ENCODE measurements at places on chromosomes 13 and 19.

- no peak for DNase-seq
Measured at GRCh38 chr13:32895296-32895695, 120.9 kb upstream of the KL start.

DNA sequence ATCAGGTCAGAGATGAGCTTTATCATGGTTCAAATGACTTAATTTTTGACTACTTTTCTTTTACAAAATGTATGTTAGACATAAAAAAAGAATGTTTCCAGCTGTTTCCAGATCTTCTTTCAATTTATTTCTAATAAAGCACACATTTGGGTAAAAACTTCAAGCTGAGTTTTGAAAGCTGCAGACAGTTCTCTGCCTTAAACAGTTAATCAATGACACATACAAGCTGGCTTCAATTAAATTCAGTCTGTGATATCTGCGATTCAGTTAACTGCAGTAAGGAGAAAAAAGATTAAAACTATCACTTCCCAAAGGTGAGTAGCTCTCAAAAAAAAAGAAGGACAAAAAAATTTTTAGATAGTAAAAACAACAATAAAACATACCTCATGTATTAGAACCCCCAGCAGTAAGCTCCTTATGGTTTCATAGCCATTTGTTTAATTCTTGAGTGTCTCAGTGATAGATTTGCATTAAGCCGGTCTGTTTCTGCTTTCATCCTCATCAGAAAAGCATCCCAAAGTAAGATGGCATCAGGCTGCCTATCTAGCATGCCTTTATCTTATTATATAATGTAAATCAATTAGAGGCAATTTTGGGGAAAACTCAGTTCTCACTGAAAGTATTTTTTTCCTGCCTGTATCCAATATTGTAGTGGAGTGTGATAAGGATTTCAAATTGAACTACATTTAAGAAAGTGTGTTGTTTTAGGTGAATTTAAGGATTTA is 81.8 kb upstream of the STARD13 start:
- no peak for DNase-seq

DNA sequence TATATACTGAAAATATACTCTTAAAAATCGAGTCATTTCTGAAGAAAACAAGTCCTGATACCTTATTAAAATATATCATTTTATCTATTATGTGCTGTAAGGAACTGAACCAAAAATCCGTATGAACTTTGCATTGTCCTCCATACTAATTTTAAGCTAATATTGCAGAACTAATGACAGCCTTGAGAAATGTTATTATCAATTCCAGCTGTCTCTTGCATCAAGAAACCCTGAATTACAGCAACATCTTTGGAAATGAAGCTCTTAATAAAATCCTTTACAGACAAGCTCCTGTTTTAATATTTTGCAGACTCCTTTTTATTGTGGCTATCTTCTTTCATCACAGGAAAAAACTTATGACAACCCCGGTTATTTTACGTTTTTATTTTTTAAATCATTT is 1335.3 kb downstream of the EFNB2 start:
- DNase-seq, result no peak

DNA sequence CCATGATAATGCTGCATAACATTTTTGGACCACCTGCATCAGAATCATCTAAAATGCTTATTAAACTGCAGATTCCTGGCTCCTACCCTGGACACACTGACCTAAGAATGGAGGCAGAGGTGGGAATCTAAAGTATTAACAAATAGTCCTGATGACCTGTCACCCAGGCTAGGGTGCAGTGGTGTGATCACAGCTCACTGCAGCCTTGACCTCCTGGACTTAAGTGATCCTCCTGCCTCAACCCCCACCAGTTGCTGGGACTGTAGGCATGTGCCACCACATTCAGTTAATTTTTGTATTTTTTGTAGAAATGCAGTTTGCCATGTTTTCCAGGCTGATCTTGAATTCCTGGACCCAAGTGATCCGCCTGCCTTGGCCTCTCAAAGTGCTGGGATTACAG is 43.3 kb downstream of the LMO7 start:
- no peak for DNase-seq

DNA sequence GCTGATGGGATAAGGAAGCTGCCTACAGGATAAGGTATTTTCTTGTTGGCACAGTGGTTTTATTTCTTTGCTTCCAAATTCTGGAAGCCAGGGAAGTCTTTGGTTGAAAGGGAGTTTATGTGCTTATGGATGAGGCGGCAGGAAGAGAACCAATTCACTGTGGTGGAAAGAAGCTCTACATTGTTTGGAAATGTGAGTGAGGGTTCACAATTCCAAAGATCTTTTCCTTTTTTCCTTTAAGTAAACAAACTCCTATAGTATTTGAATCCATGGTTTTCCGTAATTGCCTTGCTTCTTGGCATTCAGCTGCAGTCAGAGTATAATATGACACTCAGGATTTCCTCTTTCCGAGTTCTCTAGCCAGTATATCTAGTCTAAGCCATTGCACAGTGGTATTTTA is 86.2 kb downstream of the TEX29 start:
- DNase-seq, result no peak

- DNase-seq, result no peak
Measured at GRCh38 chr13:32265726-32266125, 49.4 kb downstream of the ZAR1L start.

DNA sequence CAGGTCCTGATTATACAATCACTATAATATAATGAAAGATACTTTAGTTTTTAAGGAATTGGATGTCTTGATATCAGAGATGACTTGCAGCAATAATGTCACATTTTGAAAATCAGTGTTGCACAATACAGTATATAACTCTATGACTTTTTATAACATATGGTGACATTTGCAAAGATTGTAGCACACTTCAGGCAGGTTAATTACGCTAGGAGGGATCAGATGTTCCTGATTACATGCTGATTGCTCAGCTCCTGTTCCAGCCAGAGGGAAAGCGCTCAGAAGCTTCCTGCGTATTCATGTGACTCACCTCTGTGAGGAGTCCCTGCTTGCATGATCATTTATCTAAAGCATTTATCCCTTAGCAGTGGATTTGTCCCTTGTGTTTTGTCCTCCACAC is 265.6 kb downstream of the GPC5 start:
- DNase-seq, result no peak

DNA sequence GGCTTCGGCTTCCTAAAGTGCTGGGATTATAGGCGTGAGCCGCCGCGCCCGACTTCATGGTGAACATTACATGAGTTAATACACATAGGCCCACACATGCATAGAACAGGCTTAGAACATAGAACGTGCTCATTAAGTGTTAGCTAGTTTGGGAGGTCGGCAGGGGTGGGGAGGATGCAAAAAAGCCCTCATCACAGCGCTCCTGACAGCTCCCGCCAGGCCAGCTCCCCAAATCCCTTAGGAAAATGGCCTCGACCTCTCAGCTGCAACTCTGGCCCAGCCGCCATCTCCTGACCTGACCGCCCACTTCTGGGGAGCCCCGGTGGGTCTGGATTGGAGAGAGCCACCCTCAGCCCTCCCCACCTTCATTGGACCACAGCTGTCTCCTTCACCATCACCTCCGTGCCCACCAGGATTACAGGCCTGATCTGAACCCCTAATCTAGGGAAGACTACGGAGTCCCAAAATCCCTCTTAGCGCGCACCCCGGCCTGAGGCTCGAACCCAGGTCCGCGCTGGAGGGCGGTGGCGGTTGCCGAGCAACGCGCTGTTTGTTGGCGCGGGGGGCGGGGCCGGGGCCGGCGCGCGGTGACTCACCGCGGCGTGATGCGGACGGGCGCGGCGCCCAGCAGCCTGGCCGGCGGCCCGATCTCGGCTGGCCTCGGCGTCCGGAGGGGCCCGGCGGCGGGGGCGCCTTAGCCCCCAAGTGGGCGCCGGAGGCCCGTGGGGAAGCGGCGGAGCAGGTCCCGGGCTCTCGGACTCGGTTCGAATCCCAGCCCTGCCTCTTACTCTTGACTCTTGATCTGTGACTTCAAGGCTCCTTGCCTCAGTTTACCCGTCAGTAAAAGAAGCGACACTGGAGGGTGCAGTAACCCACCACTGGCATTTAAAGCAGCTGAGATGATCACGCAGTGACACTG is 26.7 kb upstream of the NANOS3 start:
- DNase-seq, result no peak

DNA sequence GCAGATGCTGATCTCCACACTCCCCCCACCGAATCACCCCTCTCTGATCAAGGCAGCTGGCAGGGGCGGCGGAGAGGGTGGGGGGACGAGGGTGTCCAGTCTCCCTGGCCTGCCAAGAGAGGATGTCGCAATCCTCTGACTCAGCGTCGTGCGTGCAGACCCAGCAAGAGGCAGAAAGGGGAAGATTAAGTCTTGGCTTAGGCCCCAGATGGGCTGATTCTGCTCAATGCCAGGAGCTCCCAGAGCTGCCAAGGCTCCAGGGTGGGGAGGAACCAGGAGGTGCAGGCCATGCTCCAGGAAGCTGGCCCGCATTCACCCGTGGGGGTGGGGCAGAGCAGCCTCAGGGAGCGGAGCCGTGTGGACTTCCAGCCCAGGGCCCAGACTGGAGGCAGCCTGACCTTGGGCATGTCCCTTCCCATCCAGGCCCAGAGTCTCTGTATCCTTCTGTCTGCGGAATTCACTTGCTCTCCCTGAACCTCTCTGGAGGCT is 6.6 kb upstream of the BCL3 start:
- DNase-seq, result peak; percentile 100

DNA sequence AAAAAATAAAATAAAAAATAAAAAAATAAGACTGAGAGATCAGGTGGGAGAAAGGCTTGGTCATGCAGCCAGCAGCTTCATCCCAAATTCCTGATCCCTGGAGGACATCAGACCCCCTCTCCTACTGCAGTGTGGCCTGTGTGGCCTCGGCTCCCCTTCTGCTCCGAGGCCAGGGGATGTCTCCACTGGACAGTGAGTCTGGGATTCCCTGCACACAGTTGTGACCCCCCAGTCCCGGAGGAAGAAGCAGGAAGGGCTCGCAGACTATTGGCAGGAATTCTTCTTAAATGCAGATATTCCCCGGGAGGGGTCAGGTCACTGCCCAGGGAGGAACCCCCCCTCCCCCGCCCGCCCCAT is 41.9 kb downstream of the ZNF627 start:
- no peak for DNase-seq

GRCh38 chr13:97140611-97141010 is 81.5 kb upstream of the MBNL2 start:
- DNase-seq, result no peak

- no peak for DNase-seq
Measured at GRCh38 chr13:45490068-45490467, 25.3 kb downstream of the COG3 start.

GRCh38 chr19:31356587-31357314 is 7.5 kb upstream of the TSHZ3 start:
- no peak for DNase-seq

- no peak for DNase-seq
Measured at GRCh38 chr19:9941231-9941630, 4.9 kb upstream of the OLFM2 start.

GRCh38 chr19:57978586-57979289 is 4.4 kb upstream of the C19orf18 start:
- no peak for DNase-seq

DNA sequence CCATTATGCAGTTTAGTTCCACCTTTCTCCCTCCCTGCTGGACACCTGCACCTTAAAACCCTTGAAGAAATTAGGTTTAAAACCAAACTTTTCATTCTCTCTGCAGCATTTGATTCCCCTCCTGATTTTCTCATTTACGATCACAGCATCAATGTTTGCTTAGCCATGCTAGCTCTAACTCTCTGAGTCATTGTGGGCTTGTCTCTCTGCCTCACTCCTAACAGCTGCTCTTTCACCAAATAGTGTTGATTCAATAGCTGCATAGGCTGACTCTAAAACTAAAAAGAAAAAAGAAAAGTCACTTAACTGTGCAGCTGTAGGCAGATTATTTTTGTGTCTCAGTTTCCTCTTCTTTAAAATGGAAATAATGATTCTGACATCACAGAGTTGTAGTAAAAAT is 1124.9 kb downstream of the DIAPH3 start:
- DNase-seq, result no peak

- DNase-seq, result peak; percentile 40
Measured at GRCh38 chr13:35978607-35979316, 152.4 kb downstream of the DCLK1 start.

DNA sequence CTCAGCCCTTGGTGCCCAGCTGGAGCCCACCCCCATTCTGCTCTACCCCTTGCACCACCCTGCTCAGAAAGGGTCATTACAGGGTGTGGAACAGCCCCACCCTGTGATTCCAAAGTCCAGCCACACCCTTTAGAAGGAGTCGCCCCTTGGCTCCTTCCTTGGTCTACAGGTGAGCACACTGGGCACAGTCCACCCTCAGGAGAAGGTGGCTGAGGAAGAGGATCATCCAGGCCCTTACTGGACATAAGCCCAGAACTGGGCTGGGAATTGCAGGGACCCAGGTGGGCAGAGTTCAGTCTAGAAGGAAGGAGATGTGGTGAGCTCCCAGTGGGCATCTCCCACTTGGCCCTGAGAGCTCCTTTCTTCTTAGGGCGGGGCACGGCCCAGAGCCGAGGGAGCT is 8.6 kb downstream of the SLC46A3 start:
- DNase-seq, result no peak

- no peak for DNase-seq
Measured at GRCh38 chr19:16470541-16470910, 1.2 kb downstream of the EPS15L1 start.

GRCh38 chr19:51387924-51388389 is at the start of gene LIM2:
Gene LIM2 (minus strand): TSS chr19:51387974. CDS start chr19:51387443, 531 bp downstream.
- no peak for DNase-seq

DNA sequence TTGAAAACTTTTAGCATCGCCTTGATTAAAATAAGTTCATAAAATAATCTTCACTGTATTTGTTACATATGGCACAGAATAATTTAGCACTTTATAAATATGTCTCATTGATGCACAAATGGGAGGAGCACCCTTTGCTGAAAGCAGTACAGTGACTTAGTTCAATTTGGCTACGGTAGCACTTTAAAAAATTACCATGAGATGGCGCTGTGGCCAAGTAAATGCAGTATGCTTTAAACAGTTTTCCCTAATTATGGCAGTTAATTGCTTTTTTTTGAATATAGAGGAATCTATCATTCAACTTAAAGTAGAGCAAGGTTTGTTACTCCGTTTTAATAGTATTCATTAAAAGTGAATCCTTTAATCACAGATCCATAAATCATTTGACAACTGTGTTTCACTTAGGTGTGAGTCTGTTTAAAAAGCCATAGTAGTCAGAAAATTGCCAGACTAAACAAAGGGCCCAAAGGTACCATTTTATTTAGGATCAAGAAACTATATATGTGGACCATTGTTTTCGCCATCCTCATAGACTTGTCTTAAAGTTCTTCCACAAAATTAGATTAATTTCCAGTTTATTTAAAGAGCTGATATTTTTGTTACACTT is 34.7 kb upstream of the ESD start:
- DNase-seq, result peak; percentile 8

- DNase-seq, result no peak
Measured at GRCh38 chr19:15863272-15863671, 34.6 kb downstream of the CYP4F2 start.

DNA sequence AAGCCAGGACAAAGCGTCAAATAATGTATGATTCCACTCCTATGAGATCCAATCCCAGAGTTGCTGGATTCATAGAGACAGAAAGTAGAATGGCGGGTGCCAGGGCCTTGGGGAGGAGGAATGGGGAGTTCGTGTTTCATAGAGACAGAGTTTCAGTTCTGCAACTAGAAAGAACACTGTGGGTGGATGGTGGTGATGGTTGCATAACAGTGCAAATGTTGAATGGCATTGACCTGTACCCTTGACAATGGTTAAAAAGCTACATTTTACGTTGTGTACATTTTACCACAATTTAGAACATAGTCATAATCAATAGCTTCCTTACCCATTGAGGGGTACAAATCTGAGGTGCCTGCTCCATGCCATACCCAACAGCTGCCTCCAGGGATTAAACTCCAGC is 33.4 kb downstream of the MBD3L2B start:
- no peak for DNase-seq

- no peak for DNase-seq
Measured at GRCh38 chr13:106238690-106239089, 296.8 kb downstream of the EFNB2 start.
